ENCODE measurements at places on chromosomes 16 and 17.

- no peak for DNase-seq
Observed at GRCh38 chr16:72474501-72475123, 302.7 kb upstream of the PMFBP1 start.

- no peak for DNase-seq
Observed at GRCh38 chr16:51144203-51144602, 6.9 kb downstream of the SALL1 start.

GRCh38 chr16:81521141-81521626, 76.6 kb downstream of the CMIP start:
- peak; percentile 71 for DNase-seq

DNA sequence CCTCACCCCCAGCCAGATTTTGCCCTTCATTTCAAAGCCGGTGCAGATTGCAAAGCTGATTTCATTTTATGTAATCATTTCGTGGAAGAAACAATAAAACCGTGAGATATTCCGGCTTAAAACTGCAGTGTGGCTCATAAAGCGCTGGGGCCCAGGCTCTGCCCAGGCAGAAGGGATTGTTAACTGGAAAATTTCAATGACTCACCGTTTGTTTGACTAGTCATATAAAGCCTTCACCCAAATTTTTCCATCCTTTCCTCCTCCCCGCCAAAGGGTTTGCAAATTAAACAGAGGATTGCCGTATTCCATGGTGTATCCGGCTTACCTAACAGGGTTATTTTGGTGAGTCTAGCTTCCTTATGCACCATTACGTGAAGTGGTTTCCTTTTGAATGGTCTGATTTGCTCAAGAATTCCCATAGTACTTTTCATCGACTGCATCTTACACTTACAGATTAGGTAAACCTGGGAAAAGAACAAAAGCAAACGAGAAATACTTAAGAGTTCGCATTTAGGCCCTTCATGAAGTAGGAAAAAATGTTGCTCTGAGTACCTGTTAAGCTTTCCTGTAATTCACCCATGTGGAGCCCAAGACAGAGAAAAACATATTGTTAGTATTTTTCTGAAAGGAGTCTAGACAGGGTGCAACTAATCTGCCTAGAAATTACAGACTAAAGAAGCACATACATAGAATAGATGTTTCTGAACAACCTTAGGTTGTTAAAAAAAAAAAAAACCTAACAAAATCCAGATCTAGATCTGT, 949 bp upstream of the GSPT1 start:
- no peak for DNase-seq

GRCh38 chr17:60079401-60080243, 901 bp upstream of the HEATR6 start:
- DNase-seq = no peak

DNA sequence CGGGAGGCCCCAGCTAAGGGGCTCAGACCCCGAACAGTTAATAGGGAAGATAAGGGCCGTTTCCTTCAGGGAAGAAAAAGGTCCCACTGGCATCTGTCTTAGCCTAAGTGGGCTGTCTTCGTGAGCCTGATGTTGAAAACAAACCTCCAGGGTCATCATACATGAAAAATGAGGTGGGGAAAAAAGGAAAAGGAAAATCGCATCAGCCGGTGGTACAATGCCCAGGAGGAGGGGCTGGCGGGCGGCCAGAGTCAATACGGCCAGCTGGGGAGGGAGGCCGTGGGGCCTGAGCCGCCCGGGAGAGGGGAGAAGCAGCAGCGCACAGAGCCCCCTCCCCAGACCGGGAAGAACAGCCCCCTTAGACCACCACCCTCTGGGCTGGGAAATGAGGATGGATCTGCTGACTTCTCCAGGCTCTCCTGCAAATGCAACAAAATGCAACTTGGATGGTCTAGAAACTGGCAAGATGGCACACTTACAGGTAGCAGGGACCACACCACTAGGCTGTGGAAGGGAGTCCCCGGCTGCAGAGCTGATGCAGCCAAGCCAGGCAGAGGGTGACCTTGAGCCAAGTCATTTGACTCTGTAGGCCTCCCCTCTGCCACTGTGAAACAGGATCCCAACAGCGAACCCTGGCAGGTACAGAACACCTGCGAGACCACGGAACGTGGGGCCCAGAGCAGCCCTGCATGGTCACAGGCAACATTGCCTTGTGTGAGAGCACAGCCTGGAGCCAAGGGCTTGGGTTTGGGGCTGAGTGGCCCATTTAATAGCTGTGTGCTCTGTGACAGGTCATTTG, 448.5 kb downstream of the SOX9 start:
- DNase-seq = no peak
